ENCODE measurements at places on chromosomes 4 and X.

- DNase-seq: no peak
Measured at GRCh38 chr4:19694812-19695211, 556.9 kb upstream of the SLIT2 start.

DNA sequence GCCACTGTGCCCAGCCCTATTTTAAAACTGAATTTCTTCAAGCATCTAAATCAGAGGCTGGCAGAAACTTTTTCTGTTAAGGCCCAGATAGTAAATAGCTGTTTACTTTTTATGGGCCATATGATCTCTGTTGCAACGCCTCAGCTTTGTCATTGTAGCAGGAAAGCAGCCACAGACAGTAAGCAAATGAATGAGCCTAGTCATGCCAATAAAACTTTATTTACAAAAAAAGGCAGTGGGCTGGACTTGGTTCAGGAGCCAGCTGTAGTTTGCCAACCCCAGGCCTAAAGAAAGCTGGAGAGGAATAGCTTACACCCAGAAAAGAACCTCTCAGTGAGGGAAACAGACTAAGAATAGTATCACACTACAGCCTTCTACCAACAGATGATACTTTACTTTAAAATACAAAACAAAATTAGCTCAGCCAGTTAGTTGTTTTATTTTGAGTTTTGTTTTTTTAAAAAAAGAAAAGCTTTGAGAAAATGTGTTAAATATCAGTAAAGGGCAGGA lies 25.5 kb downstream of the CHST7 start:
- DNase-seq: no peak

- no peak for DNase-seq
Measured at GRCh38 chr4:5572114-5572513, 136.2 kb downstream of the EVC2 start.

- no peak for DNase-seq
Measured at GRCh38 chr4:15689540-15689939, 7.9 kb downstream of the FAM200B start.

- no peak for DNase-seq
Measured at GRCh38 chrX:44012484-44013096, 39.4 kb upstream of the NDP start.

GRCh38 chr4:5037553-5038551 lies 13.4 kb upstream of the STK32B start:
- no peak for DNase-seq

- no peak for DNase-seq
Measured at GRCh38 chrX:16754019-16754418, 32.2 kb upstream of the TXLNG start.

DNA sequence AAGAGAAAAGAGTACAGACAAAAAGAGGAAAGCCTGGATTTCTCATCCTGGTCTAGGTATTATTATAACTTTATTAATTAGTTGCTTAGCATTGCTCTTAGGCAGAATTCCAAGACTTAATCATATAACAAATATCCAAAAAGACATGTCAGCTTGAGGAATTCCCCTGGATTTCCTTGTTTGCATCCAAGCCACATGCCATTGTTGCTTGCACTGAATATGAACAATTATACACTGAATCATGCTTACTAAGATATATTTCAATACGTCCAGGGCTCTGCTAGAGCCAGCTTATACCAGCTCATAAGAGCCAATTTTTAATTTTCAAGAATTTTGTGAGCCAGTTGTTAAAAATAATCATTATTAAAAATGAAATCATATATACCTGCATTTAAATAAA lies 5.5 kb upstream of the TLR10 start:
- no peak for DNase-seq

DNA sequence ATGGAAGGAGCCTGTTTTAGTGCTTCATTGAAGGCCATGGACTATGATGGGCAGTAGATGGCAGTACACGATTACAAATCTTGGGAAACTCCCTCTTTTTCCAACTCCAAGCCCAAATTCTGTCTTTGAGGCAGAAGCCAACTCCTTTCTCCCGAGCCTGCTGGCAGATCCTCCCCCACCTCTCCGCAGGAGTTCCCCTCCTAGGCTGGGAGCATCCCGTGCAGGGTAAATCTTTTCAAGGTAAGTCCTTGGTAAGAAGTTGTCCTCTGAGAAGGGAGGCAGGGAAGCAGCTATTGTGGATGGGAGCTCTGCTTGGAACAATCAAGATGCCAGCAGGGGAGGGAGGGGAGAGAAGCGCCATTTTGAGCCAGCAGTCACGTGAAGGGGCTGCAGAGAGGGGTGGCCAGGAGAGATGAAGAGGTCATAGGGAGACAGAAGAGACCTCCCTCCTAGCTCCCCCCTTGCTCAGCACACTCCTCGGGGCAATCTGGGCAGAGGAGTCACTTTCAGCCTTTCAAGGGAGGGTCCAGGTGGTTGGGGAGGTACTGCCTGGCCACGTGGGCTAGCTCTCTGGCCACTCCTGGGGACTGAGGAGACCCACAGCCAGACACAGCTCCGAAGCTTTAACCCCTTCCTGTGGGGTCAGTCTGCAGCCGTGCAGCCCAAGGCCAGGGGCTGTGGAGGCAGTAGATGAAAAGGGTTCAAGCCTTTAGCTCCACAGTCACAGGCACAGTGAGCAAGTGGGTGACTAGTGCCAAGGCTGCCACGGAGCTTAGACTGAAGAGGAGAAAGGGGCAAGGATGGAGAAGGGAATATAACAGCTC lies 9.6 kb downstream of the CC2D2A start:
- DNase-seq: peak; percentile 80

- DNase-seq: no peak
Measured at GRCh38 chr4:135269125-135269890, 1067.7 kb upstream of the PABPC4L start.

- no peak for DNase-seq
Measured at GRCh38 chr4:168569931-168570276, 73.1 kb downstream of the PALLD start.

DNA sequence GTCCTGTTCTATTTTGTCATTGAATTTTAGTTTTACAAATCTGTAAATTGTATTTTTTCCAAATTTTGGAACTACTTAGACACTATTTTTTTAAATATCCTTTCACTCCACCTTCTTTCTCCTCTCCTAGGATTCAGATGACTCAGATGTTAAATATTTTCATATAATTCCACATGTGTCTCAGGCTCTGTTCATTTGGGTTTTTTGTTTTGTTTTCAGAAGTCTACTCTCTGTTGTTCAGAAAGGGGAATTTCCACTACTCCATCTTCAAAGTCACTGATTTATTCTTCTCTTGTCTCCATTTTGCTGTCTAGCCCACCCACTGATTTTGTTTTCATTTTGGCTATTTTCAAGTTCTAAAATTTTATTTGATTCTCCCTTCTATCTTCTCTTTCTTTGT lies 264.0 kb upstream of the SLIT2 start:
- peak; percentile 26 for DNase-seq

All from smooth muscle cell of the brain vasculature (primary cell).